Astrocyte (in vitro differentiated cells and primary cell): ENCODE measurements at places on chromosomes 6 and 20.

- DNase-seq, result no peak
These were observed 4.9 kb downstream of the GPR31 start for GRCh38 chr6:167152862-167153261.

DNA sequence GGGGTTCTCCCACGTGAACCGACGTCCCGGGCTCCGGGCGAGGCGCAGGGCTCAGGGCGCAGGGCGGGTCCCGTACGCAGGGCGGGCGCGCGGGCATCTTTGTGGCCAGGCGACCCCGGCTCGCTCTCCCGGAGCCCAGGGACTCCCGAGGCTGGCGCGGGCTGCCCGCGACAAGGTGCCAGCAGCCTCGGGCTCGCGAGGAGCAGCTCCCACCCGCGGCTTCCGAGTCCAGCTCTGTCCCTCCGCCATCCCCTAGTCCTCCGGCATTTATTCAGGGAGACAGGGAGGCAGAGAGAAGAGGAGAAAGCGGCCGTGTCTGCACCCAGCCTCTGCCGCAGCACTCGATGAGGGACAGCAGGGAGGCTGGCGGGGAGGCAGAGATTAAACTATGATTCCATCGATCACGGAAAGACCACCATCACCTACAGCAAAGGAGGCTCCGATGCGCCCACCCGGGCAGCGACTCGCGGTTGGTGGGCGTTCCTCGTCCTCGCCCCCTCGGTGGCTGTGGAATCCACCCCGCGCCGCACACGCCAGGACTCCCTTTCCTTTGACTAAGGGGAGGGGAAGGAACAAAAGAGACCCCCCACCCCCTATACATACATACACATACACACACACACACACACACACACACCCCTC, 1.1 kb downstream of the RGS17 start:
- DNase-seq, result no peak

GRCh38 chr20:58435237-58435636, 46.2 kb downstream of the VAPB start:
- DNase-seq, result no peak

- DNase-seq, result no peak
These were observed 1288.1 kb upstream of the MAP3K7 start for GRCh38 chr6:91874971-91875370.

GRCh38 chr6:6878887-6879585, 228.7 kb upstream of the RREB1 start:
- peak; percentile 19 for DNase-seq

GRCh38 chr6:44771647-44772415, 384.3 kb downstream of the CDC5L start:
- DNase-seq, result no peak

DNA sequence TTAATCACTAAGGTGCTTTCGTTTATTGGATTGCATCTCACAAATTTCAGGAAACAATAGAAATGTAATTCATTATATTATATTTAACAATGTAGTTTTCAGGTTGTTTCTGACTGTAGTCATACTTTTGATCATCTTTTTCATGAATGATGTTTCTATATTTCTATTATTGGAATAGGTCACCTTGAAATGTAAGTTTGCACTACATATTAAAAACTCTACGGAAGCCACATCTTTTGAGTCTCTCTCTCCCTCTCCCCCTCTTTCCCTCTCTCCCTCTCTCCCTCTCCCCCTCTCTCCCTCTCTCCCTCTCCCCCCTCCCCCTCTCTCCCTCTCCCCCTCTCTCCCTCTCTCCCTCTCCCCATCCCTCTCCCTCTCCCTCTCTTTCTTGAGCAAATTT, 131.3 kb upstream of the FBXL4 start:
- no peak for DNase-seq

DNA sequence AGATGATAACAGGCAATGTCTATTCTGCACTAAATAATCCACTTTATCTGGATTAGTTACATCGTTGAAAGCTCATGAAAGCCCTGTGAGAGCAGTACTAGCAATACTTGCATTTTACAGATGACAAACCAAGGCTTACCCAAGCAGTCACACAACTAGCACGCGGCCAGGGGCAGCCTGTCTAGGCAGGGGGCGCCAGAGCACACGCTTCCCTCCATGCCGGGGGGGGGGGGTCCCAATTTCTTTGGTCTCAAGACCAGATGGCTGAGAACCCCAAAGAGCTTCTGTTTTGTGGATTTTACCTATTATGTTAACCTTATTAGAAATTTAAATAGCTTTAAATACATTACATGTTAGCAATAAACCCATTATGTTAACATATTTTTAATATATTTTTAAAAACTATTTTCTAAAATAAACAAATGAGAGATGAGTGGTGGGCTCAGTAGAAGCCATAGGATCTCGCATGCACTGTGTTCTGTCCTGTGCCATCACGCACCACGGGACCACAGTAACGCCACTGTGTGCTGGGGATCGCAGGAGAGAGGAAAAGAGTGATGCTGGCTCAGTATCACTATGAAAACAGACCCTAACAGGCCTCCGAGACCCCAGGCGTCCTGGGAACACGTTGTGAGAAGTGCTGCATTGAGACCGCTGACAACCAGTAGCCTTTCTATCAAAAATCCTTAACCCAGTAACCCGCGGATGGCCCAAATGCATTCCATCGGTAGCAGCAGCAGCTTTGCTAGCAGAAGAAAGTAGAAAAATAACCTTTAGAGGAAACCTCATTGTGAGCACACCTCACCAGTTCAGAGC, 5.3 kb upstream of the PRR18 start:
- DNase-seq, result peak; percentile 11

- no peak for DNase-seq
These were observed 165.8 kb upstream of the SYNDIG1 start for GRCh38 chr20:24303393-24304170.

DNA sequence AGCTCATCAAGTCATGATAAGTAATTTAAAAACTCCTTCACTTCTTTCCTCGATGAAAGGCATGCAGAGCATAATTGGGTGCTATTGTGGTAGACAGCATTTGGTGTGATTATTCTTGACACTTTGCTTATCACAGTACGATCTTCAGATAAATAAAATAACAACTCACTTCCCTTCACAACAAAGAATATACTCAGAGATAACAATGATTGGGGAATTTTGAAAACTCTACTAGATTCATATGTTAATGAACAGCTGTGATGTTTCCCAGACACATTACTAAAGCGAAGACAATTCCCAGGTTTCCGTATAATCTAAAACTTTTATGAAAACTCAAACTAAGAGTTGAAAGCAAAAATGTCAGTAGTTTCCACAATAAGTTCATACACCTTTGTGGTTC, 670.6 kb upstream of the EPHA7 start:
- DNase-seq, result no peak
